T-helper 22 cell (primary cell): ENCODE measurements at places on chromosomes 4 and X.
A peak's percentile ranks its signal among the peaks of the same experiment; 100 is the strongest.

DNA sequence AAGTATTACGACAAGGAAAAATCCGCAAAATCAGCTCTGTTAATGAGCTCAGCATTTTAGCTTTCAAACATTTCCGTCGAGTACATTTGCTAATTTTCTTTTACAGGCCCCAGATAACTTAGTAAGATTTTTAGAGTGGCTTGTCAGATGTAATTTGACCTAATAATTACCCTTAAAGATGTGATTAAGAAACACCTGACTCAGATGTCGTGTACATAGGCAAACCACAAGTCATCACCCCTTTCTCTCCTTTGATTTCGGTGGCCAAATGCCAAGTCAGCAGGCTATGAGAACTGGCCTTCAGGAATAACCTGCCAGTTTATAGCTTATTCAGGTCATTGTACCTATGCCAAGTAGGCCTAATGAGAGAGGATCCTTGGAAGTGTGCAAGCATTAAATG lies 369.6 kb downstream of the PCDH7 start:
- DNase-seq = no peak

- DNase-seq = peak; percentile 87
Measured at GRCh38 chr4:2281575-2282343, 19.9 kb upstream of the MXD4 start.

- DNase-seq = no peak
Measured at GRCh38 chr4:42676066-42676951, 19.4 kb upstream of the ATP8A1 start.

DNA sequence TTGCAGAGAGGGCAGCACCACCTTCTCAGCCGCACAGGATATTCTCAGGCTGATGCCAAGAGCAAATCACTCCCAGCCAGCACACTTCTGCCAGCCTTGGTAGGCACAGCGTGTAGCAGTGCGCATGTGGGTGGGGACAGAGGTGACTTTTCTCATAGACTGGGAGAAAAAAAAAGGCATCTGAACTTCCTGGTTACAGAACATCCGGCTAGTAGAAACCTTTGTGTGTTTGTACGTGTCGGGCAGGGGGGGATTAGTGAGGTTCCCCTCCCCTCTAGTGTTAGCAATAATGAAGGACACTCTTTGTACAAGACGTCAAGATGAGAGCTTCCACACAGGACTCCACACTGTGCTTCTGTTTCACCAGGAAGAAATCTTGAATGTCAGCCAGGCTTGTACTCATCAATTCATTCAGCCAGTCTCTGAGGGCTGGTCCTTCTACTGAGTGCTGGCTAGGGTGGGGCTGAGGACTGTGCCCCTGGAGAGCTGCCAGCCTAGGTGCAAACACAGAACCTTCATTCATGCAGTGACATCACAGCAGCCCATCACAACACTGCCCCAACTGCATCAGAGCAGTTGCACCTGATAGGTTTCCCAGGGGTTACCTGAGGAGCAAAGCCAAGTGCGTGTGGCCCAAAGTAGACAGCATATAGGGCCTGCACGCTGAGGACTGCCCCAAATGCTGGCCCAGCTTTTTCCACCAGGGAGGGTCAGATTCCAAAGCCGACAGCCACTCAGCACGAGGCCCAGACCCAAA lies 34.7 kb downstream of the SLC25A5 start:
- DNase-seq = no peak

DNA sequence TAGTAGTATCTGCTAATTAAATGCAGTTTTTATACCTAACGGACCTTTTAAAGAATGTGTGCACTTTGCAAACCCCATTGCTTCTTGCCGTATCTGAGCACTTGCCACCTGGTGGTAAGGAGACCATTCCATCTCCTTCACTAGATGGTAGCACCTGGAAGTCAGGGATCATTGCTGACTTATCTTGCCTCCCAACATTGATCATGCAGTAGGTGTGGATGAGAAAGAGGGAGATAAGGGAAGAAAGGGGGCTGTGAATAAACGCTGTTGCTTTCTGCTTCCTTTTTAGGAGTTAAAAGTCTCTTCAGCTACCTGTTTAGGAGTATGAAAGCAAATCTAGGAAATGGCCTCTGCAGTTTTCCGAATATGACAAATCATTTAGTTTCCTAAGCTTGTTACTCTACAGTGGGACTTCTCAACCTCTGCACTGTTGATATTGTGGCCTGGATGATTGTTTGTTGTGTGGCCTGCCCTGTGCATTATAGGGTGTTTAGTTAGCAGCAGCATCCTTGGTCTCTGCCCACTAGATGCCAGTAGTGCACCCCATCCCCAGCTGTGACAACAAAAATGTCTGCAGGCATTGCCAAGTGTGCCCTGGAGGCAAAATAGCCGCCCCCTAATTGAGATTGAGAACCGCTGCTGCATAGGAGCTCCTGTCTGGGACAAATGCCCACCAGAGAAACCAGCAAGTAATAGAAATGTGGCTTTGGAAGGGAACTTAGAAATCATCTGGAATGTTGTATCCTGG lies 38.8 kb downstream of the GAB1 start:
- DNase-seq = no peak

DNA sequence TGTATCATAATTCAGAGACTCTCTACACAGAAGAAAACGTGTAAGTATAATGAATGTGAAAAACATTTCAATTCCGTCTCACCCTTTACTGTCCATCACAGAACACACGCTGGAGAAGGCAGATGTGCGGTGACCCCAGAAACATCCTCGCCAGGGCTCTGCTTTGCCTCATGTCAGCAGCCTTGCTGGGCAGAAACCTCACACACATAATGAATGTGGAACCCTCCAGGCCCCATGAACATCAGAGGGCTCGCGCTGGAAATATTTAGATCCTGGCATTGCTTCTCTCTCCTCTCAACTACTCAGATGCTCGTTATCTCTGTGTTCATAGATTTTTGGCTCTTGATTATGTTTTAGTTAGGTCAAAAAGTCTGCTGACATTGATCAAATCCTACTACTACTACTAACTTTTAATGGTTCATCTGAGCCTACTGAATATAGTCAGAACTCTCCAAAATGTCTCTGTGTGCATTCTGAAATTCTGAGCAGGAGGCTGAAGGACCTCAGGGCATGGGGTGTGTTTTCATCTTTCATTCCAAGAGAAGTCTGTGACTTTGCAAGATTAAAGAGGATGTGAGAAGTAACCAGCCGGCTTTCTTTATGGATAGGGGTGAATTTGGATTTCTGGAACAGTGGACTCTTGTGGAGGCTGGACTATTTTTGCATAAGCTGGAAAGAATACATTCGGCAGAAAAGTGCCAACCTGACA lies 27.0 kb downstream of the SMIM43 start:
- no peak for DNase-seq

- DNase-seq = no peak
Measured at GRCh38 chrX:28659269-28659668, 72.0 kb downstream of the IL1RAPL1 start.

DNA sequence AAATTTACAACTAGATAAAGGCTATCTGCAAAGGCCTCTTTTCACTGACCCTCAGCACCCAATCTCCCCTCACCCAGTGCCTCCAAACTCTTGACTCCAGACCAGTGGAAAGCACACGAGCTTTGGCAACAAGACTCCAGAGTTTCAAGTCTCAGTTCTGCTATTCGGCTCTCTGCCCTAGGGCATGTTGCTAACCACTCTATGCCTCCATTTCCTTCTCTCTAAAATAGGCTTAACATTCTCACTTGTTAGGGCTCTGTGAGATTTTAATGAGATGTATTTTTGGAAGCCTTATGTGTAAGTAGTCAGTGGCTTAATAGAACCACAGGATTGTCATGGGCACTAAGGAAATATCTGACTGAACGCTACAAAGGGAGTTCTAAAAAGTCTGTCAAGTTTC lies 116.5 kb upstream of the IQCM start:
- no peak for DNase-seq

GRCh38 chr4:137529432-137529831 lies 2.9 kb downstream of the PCDH18 start:
- no peak for DNase-seq

DNA sequence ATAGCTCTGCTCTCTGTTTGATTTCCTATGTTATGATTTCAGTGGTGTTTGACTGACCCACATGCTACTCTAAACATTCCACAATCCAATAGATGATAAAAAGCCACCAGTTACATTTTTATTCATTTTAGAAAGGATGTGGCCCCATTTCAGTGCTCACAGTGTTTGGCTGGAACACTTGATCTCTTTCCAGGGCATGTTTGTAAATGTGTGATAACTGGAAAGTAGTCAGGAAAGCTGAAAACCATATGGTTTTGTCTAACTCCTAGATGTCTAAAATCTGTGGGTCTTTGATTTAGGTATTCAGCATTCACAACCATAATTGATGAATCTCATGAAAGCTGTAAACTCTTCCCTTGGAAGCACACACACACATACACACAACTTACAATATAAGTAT lies 904.9 kb upstream of the AGA start:
- no peak for DNase-seq

- no peak for DNase-seq
Measured at GRCh38 chr4:76673362-76673761, 224.6 kb downstream of the SOWAHB start.

DNA sequence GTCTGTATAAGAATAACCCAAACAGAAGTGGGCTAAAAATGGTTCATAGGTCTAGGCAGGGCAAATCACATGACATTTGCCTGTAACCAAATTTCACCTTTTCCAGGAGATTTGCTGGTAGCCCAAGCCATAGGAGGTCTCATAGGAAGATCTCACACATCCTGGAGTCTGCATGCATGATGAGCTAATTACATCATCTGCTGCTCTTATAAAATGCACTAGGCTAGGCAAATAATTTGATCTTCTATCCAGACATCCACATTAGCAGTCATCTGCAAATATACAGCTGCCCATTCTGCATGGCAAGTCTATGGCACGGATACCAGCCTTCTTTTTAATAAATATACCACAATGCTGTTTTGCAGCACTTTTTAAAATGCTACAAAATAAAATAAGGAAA lies 87.2 kb downstream of the MAPK10 start:
- no peak for DNase-seq

GRCh38 chrX:14922437-14922836 lies 49.2 kb downstream of the MOSPD2 start:
- no peak for DNase-seq

- no peak for DNase-seq
Measured at GRCh38 chr4:186840222-186840701, 116.6 kb upstream of the FAT1 start.

- DNase-seq = no peak
Measured at GRCh38 chrX:77415161-77415560, 32.0 kb upstream of the FGF16 start.

DNA sequence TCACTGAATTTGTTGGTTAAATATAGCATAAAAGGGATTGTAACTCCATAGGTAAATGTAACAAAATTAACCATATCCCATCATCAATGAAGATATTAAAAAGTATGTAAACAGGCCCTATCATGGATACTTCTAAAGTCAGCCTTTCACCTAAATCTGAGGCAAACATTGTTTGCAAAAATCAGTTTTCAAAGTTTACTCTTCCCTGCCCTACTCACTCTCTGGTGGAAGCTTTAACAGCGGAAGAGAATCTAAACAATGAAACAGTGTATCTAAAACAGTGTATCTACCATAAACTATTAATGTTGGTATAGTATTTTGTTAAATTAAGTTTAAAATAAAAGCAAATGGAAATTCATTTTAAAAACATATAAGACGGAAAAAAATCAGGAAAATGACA lies 21.1 kb downstream of the SMIM14 start:
- no peak for DNase-seq

- no peak for DNase-seq
Measured at GRCh38 chrX:130174937-130175336, 3.2 kb downstream of the RAB33A start.

GRCh38 chr4:105192474-105192873 lies 45.8 kb downstream of the TET2 start:
- DNase-seq = no peak

DNA sequence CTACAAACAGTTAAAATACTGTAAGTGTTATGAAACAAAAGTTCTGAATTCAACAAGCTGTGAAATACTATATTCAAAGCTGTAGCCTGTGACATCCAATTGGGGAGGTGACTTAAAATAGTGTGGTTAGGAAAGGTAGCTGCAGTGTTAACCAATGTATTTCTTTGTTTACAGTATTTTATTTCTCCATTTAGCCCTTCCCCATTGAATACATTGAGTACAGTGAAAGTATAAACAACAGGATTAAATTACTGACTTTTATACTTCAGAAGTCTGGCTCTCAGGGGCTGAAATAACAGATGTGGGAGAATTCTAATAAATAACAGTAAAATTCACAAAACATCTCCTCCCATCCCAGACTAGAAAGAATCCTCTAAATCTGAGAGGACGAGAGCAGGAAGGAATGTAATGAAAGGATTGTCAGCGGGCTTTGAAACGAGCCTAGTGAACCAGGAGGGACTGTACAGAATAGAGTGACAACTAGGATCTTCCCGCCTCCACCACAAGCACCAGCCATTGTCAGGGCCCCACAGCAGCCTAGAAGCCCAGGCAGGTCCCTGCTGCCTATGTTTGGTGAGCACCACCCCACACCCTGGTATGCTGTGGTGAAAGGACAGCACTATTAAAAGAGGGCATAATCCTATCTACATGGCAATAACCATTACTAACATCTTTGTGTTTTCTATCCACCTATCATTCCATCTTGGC lies 73.7 kb downstream of the SPCS3 start:
- no peak for DNase-seq

GRCh38 chr4:26268246-26268645 lies 52.6 kb upstream of the RBPJ start:
- no peak for DNase-seq

- no peak for DNase-seq
Measured at GRCh38 chrX:117713411-117713810, 403.2 kb downstream of the KLHL13 start.

DNA sequence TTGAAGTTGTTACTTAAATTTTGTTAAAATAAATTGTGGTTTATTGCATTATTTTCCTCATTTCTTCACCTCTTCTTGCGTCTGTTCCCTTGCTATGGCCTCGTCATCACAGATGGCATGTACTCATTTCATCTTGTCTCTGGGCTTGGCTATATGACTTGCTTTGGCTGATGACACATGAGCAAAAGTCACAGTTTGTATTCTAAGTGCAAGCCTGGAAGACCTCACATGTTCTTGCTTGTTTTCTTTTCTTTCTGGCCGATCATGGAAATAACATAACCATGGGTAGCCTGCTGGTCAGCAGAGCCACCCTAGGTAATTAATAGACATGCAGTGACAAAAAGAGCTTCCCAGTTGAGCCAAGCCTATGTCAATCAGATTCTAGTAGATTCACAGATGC lies 527.9 kb downstream of the SPRY1 start:
- DNase-seq = no peak

DNA sequence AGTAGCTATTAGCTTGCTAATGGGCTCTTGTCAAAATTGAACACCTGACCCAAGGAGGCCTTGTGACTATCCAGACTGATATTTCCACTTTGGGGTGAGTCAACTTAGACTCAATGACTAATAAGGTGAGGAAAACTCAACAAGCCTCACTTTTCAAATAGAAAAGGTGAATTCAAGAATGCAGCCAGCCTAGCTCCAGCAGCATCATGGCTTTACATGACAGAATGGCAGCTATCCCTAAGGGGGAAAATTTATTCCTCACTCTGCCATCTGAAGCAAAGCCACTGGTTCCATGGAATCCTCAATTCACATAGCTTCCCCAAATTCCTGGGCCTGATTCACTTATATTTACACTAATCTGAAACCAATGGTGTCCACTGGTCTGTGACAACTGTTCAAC lies 29.1 kb upstream of the RAB9B start:
- DNase-seq = no peak
